NCI-H1092 (cell line): ENCODE measurements at places on chromosomes 2 and 18.

- no peak for DNase-seq
Measured at GRCh38 chr18:57923611-57924010, 120.4 kb upstream of the NEDD4L start.

DNA sequence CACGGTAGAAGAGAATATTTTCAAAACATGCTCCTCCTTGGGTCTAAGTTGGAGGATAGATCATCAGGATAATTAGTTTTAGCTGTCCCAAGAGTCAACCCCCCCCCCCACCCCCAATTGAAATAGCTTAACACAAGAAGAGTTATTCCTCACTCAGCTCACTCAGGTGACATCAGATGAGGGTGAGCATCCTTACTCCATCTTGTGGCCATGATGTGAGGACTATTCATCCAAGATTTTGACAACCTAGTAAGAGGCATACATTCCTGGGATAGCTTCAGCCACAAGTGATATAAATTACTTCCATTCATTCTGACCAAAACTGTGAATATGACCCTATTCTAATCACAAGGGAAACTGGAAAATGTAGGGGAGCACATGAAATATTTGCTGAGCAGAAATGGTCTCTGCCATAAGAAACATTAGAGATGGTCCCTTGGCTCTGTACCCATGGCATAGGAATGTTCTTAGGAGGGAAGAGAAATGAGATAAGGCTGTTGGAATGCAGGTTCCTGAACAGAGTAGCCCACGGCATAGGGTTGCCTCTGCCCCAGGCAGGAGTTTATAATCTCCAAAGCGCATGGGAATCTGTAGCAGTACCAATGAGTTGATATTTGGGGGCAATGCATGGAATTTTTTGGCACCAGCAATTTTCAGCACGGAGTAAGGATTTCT lies 257.2 kb downstream of the CYRIA start:
- no peak for DNase-seq

- DNase-seq, result no peak
Measured at GRCh38 chr2:11016735-11017388, 105.1 kb downstream of the KCNF1 start.

- no peak for DNase-seq
Measured at GRCh38 chr18:50138181-50139064, 56.5 kb downstream of the MYO5B start.

GRCh38 chr2:234436482-234436837 lies 60.4 kb downstream of the ARL4C start:
- DNase-seq, result no peak

DNA sequence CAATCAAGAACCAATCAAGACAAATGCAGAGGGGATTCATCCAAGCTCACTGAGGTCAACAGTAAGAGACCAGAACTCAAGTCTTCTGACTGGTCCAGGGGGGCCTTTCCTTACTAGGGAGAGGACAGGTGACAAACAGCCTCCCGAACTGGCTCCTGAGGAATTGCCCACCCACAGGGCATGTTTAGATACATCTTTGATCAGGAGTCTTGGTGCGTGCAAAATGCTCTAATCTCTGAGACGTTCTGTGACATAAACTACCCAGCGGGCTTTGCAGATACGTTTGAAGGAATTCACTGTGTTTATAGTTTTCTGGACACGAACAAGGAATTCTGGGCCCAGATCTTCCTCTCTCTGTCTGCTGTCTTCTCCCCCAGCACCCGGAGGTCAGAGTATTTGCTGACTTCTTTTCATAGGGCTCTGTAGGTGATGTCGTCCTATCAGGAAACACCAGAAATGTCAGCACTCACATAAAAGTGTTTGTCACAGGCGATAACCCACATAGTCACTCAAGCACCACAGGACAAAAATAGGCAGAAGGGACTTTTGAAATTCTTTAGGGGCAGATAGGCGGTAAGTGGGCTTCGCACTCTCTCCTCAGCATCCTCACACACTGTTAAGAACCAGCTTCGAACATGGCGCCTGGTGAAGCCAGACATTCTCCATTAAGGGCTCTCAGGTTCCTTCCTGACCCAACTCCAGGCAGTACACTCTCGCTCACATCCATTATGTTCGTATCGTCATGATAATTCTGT lies 349.0 kb downstream of the CYRIA start:
- no peak for DNase-seq

- DNase-seq, result no peak
Measured at GRCh38 chr2:63654959-63655358, 66.2 kb downstream of the MDH1 start.

GRCh38 chr2:201915446-201915845 lies 109.1 kb downstream of the CDK15 start:
- DNase-seq, result no peak

DNA sequence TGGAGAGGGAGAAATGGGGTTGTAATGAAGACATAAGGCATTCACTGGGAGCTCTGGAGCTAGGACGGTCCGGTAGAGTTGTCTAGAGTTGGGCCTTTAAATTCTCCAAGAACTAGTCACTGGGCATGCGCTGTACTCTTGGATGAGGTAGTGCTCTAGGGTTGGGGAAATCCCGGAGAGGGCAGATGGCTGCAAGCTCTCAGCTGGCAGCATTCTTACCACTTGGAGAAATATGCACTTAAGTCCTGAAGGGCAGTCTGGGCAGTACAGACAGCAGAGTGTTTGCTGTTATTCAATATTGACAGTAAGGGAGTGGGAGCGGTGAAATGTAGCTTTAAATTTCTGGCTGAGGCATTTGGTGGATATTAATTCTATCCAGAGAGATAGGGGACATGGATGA lies 214.6 kb downstream of the RDH14 start:
- DNase-seq, result peak; percentile 34

DNA sequence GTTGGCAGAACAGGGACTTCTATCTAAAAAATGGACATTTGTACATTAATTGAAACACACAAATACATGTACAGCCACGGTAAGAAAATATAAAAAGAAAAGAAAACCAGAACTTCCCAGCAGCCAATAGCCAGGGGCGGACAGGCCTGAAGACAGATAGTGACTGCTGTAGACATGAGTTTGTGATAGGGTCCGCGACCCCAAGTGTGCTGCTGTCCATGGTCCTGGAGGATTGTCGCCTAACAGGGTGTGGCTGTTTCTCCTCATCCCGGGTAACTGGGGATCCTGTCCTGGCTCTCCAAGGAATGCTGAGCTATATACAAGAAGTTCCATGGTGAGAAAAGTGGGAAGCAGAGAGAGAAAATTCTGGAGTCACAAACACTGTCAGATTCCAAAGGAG lies 266.5 kb upstream of the SALL3 start:
- no peak for DNase-seq

- no peak for DNase-seq
Measured at GRCh38 chr2:206154197-206154596, 5.0 kb downstream of the NDUFS1 start.

DNA sequence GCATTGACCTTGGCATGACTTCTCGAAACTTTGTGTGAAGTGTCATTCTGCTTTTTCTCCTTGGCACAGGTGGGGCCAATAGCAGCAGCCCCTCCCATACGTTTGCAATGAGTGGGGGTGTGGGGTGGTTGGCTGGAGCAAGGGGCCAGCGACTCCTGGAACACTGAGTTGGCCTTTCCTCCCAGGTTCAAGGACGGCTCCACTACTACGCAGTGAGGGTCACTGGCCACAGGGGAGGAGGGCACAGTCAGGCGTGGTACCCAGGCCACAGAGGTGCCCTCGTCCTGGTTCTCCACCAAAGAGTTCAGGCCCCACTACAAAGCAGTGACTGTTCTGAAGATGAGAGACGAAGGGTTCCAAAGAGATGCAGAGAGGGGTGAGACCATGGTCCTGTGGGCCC lies 70.6 kb upstream of the OTOS start:
- no peak for DNase-seq

DNA sequence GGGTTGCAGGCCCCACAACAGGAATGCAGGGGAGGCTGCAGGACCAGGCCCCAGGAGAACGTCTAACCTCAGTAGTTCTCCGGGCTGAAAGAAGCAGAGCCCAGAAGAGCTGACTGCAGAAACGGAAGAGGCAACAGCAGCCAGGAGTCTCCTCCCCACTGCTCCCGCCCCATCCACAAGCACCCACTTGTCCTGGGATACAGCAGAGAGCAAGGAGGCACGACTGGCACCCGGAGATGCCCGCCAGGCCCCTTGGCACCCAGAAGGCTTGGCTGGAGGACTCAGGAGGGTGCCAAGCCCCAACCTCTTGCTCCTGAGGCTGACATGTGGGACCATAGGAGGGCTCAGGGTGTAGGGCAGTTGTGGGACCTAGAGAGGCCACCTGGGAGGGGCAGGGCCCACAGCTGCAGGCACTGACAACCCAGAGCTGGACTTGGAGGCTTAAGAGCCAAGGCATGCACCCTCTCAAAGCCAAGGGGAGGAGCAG lies 29.0 kb upstream of the TNS1 start:
- DNase-seq, result no peak

- no peak for DNase-seq
Measured at GRCh38 chr18:9321017-9321452, 13.5 kb upstream of the TWSG1 start.
